NCI-H1930 (cell line): ENCODE measurements at places on chromosomes 6 and 20.

GRCh38 chr6:125153391-125154117, at the start of gene TPD52L1:
Gene TPD52L1 (plus strand): TSS chr6:125153773. CDS start chr6:125153952, 179 bp downstream.
- peak; percentile 85 for DNase-seq

DNA sequence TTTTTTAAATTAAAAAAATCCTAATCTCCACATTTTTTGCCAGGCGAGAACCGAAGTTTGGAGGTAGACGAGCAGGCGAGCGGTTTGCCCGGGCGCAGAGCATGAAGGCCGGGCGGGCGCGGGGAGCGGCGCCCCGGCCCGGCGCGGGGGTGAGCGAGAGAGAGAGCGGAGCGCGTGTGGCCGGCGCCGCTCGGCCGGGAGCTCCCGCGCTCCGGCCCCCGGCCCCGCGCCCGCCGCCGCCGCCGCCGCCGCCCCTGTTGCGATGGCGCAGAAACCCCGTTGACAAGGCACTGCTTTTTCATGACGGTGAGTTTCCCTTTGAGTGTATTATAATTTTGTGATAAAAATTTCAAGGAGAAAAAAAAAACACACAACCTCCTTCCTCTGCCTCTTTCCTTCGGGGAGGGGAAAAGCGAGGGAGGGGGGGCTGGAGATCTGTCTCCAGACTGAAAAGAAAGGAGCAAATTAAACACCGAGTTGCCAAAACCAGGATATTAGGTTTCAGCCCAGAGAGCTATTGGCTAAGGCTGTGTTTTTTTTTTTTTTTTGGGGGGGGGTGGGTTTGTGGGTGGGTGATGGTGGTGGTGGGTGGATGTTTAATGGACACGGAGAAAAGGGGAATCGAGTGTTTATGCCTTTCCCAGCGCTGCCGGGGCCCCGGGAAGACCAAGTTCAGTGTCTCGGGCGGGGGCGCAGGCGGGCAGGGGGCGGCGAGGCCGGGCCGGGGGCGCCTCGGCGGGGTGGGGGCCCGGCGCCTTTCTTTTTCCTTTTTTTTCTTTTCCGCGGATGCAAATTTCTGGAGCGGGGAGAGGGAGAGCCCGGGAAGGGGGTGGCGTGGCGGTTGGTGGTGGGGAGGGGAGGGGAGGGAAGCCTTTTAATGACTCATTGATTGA, at the start of gene BICRAL:
BICRAL (plus strand) TSS at position 257 of the 893 bp plus-strand sequence. CDS start 39,971 bp downstream, outside the sequence.
- DNase-seq = peak; percentile 61

DNA sequence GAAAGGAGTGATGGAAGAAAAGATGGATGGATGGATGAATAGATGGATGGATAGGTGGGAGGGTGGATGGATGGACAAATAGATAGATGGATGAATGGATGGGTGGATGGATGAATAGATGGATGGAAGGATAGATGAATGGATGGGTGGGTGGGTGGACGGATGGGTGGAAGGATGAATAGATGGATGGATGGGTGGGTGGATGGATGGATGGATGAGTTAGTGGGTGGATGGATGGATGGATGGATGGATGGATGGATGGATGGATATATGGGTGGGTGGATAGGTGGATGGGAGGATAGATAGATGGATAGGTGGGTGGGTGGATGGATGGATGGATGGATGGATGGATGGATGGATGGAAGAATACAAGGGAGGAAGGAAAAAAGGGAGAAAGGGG, 82.2 kb downstream of the ATXN1 start:
- DNase-seq = no peak

GRCh38 chr6:35185971-35186370, 27.8 kb upstream of the SCUBE3 start:
- DNase-seq = no peak

DNA sequence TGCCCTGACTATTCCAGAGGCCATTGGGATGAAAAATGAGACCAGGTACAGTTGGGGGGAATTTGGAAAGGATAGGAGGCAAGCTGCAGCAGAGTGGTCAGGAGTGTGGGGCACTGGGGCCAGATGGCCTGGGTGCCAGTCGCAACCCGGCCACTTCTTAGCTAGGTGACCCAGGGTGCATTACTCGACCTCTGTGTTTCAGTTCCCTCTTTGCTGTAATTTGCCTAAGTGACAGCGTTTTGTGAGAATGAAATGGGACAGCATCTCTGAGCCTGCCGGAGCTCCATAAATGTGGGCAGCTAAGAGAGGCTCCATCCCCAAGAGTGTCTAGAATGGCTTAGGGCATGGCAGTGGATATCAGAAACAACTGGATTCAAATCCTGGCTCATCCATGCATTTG, 13.9 kb downstream of the LRFN2 start:
- DNase-seq = no peak

DNA sequence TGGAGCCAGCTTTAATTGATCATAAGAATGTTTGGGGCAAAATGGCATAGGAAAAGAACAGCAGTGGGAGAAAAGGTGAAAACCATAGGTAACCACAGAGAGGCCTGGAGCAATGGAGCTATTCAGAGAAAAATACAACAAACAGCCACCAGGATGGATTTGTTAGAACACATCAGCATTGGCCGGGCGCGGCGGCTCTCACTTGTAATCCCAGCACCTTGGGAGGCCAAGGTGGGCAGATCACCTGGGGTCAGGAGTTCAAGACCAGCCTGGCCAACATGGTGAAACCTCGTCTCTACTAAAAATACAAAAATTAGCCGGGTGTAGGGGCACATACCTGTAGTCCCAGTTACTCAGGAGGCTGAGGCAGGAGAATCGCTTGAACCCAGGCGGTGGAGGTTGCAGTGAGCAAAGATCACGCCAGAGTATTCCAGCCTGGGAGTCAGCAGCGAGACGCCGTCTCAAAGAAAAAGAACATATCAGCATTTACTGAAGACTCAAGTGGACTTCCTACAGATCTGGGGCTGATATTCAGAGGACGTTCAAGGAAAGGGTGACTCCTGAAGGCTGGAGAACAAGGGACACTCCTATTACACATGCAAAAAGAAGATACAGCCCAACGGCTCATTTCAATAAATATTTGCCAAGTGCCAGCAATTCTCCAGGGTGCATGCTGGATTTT, 20.2 kb downstream of the SNHG17 start:
- no peak for DNase-seq

GRCh38 chr6:170145272-170145592, 145.6 kb downstream of the DLL1 start:
- no peak for DNase-seq

- no peak for DNase-seq
Observed at GRCh38 chr20:23627501-23627900, 10.3 kb downstream of the CST3 start.

DNA sequence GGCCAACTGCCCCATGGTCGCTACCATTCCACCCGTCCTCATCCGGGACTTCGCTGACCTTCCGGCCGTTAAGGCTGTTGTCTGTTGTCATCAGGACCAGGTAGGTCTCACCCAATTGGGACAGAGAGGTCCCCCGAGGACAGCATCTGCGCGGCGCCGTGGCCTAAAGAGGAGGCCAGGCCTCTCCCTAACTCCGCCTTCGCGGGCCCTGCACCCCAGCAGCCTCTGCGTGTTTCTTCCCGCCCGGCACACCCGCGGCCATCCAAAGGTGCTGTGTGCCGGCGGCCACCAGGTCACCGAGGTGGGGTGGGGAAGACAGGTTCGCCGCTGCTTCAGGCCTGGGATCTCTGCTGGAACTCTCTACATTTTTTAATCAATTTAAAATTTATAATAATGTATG, 9.0 kb downstream of the OR2W1 start:
- no peak for DNase-seq

DNA sequence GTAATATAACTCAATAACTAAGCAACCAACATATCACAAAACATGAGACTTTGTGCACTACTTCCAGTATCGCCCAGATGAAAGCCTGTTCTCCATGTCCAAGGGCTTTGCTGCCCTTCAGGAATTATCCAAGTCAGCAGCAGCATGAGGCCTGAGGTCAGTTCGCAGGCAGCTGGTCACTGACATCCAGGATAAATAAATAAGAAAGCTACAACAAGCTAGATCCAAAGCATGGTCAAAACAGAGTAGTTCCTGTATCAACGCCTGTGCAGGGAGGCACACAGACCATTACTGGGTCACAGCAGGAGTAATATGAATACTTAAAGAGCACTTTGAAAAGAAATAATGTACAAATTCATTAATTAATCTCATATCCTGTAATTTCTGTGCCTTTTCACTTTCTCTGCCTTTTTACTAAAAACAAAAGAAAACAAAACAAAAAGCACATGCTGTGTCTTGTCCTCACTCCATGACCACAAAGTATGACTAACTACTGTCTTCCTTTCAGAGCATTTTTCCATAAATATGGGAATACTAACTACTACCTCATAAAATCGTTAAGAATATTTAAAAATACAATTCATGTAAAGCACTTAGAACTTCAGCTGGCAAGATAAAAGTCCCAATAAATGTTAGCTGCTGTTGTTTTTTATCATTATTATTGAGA, 374.9 kb upstream of the IRAK1BP1 start:
- no peak for DNase-seq

DNA sequence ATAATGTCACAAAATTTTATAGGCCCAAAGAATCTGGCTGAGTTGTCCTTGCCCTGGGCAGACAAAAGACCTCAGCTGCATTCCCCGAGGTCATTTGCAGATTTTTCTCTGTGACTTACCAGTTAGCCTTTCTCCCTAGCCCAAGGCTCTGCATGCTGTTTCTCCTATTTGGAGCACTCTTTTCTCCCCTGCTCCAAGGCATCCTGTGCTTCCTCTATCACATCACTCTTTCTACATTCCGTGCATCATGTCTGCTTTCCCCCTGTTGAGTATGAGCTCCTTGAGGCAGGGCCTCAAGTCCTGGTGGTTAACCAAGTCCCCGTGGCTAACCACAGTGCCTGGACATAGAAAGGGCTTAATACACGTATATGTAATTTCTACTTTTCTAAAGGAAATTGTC, 593 bp upstream of the GSTA3 start:
- no peak for DNase-seq

- peak; percentile 26 for DNase-seq
Observed at GRCh38 chr20:54014293-54014926, 56.0 kb downstream of the BCAS1 start.

DNA sequence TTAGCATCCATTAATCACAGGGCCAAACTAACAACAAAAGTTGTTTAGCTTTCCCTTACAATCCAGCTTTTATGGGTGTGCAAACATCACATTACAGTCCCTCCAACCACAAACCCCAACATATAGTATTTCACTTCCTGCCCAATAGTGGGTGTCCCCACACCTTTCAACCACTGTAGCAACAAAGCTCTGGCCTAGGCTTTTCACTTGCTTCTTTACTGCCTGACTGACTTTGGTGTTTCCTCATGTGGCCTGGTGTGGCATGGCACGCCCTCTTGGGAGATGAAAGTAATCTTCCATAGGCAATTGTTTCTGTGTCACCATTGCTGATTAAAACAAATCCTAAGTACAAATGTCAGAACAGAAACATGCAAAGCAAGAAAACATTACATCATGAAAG, 46.3 kb downstream of the MCM8 start:
- DNase-seq = no peak

- DNase-seq = no peak
Observed at GRCh38 chr6:14876778-14877613, 368.9 kb upstream of the JARID2 start.

- no peak for DNase-seq
Observed at GRCh38 chr6:98724537-98724936, 109.8 kb upstream of the POU3F2 start.

GRCh38 chr6:51200676-51201075, 382.0 kb downstream of the TFAP2B start:
- no peak for DNase-seq

- DNase-seq = no peak
Observed at GRCh38 chr6:21713481-21713880, 119.9 kb downstream of the SOX4 start.

GRCh38 chr6:74991573-74992332, 214.1 kb downstream of the COL12A1 start:
- no peak for DNase-seq

- DNase-seq = no peak
Observed at GRCh38 chr6:114595591-114595990, 252.8 kb upstream of the HS3ST5 start.

- no peak for DNase-seq
Observed at GRCh38 chr20:57450419-57450818, 59.2 kb downstream of the RBM38 start.

GRCh38 chr6:169220068-169220964, 33.3 kb downstream of the THBS2 start:
- DNase-seq = no peak

- DNase-seq = no peak
Observed at GRCh38 chr6:155077331-155077730, 82.2 kb downstream of the TIAM2 start.

- DNase-seq = no peak
Observed at GRCh38 chr6:55802259-55802658, 73.1 kb downstream of the BMP5 start.

DNA sequence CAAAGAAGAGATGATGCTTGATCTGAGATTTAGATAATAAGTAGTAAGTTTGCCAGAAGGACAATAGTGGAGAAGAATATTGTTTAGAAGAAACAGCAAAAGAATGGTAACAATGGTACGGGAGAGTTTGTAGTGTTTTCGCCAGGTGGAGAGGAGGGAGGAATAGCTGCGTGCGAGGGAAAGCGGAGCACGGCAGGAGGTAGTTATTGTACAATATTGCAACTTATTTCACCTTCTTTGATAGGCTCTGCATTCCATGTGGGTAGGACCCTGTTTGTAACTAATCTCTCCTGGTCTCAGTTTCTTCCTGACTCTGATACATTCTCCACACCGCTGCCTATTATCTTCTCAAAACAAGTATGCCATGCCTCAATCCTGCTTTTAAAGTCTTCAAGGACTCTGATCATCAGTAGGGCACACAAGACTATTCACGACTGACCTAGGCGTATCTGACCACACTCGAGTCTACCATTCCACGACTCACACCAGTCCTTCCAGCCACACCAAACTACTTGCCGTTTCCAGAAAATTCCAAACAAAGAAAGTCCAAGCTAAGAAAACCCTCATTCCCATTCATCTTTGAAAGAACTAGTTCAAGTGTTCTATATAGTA, 1.1 kb downstream of the PPIL4 start:
- no peak for DNase-seq

DNA sequence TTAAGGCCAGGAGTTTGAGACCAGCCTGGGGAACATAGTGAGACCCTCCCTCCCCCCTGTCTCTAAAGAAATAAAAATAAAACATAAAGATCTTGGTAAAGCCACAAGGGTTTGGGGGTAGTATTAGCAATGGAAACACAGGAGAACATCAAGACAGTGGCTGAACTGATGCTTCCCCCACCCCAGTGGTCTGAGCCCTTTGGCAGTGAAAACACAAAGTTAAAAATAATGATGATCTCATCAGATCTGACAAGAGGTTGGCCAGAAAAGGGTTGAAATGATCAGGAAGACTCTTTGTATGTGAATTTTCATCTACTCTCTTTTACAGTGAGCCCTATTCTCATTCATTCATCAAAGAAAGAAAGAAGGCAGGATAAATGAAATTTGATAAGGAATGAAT, 93.7 kb downstream of the KCNB1 start:
- no peak for DNase-seq

GRCh38 chr20:20713244-20713765, 861 bp upstream of the RALGAPA2 start:
- DNase-seq = no peak

- DNase-seq = no peak
Observed at GRCh38 chr6:156980515-156980914, 203.3 kb downstream of the ARID1B start.

- no peak for DNase-seq
Observed at GRCh38 chr6:139529420-139529819, 155.0 kb upstream of the CITED2 start.
